ENCODE measurements at places on chromosomes 3 and 15.
A peak's percentile ranks its signal among the peaks of the same experiment; 100 is the strongest.

DNA sequence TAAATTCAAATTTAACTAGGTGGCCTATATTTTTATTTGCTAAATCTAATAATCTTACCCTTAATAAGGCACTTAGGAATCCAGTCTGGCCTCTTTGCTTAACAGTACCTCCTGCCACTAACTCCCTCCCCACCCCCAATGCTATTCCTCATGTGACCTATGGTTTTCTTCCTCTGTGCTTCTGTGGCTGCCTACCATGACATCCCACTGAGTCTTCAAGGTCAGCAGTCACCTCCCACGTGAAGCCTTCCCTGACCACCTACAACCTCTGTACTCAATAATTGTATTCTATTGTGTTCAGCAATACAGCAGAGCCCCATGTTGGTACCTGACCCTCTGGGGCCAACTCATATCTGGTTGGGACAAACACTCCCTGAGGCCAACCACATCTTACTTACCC is 9.7 kb downstream of the PARP16 start:
- DNase-seq = no peak

DNA sequence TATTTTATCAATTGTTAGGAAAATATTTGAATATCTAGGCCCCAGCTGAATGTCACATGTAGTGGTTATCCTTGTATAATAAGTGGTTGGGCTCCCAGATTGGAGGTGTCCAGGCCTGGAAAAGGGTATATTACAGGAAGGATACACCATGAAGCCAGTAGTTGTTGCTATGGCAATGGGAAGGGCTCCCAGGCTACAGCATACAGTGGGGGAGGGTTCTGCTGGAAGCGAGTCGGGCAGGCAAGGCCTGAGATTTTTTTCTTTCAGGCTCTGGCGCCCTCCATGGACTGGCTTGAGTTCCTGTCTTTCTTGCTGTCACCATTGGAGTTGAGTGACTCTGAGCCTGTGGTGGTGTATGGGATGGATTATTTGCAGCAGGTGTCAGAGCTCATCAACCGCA is 8.9 kb downstream of the ECE2 start:
- peak; percentile 80 for DNase-seq

- DNase-seq = peak; percentile 93
Measured at GRCh38 chr3:161171113-161171512, 50.0 kb upstream of the NMD3 start.

- peak; percentile 40 for DNase-seq
Measured at GRCh38 chr3:195106418-195106906, 164.5 kb downstream of the XXYLT1 start.

DNA sequence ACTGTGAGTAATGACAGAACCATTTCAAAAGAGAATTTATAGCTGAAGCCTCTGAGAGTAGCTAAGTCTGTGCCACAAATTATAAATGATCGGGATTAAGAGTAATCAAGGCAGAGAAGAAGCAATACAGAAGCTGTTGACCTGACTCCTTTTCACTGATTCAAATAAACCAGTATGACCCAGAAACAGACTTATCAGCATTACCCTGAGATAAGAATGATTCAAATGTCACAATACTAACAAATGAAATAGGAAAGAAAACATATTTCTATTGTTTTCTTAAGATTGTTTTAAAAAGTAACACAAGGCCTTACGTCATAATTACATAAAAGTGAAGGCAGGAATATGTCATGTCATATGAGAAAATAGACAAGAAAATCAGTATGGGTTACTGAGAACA is 1534.6 kb downstream of the SI start:
- peak; percentile 96 for DNase-seq

DNA sequence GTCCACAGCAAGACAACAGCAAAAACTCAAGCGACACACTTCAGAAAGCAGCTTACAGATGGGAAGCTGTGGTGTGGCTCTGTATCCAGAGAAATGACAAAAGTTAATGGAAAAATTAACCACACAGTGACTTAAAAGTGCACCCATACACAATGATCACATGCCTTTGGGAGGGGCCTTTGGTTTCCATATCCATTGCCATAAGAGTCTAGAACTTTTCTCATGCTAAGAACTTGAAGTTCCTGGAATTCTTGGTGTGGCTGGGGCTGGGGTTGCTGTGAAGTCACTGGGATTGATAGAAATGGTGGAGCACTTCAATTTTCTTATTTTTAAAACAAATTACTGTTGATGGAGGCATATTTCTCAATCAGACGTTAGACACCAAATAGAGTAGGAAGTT is 108.6 kb upstream of the FEZF2 start:
- no peak for DNase-seq

GRCh38 chr3:59818033-59818918 is 768.5 kb upstream of the CFAP20DC start:
- peak; percentile 90 for DNase-seq

GRCh38 chr3:128553560-128553959 is 60.6 kb upstream of the GATA2 start:
- no peak for DNase-seq

- DNase-seq = no peak
Measured at GRCh38 chr3:40035177-40035576, 225.8 kb downstream of the MYRIP start.

- DNase-seq = peak; percentile 55
Measured at GRCh38 chr3:142027735-142028134, 121.6 kb downstream of the TFDP2 start.

- no peak for DNase-seq
Measured at GRCh38 chr15:28903555-28903954, 17.8 kb downstream of the APBA2 start.

GRCh38 chr15:43950531-43950930 is 123.7 kb downstream of the WDR76 start:
- no peak for DNase-seq

GRCh38 chr15:77482570-77482969 is 61.9 kb downstream of the HMG20A start:
- peak; percentile 82 for DNase-seq

DNA sequence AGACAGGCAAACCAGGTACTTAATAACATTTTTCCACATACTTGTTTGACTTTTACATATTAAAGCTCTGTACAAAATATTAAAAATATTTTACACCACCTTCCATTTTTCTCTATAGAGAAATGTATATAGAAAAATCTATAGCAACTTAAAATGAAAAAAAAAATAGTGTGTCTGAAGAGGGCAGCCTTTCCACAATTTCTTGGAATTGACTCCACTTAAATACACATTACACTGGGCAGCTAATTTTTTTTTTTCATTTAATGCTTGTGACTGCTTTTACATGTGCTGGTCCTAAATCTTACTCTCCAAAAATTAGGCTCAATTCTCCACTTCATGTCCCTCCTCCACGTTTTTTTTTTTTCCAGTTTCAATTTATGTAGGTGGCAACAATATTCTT is 427.0 kb upstream of the RBMS3 start:
- peak; percentile 45 for DNase-seq

DNA sequence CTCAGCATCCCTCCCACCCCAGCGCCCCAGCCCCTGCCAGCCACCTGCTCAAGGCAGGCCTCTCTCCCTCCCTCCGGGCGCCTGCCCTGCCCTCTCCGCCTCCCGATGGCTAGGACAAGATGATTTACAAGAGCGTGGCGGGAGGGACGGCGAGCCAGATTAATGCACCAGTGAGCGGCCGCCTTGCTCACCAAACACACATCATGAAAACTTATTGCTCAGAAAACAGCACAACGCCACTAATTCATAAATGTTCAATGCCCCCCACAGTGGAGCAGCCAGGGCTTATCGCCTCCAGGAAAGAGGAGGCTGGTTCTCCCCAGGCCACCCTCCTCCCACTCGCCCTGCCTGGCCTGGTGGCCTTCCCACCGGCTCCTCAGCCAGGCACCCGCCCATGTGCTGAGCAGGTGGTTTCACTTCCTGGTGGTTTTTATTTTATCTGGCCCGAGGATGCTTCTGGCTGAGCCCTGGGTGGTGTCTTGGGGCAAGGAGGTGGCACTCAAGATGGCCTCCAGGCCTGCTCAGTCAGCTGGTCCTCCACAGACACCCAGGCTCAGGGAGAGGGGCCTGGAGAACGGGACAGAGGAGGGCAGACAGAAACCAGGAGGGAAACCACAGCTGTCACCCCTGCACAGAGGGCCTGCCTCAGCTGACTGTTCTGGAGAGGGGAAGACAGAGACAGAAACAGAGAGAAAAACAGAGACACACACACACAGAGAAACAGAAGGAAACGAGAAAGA is 284.9 kb downstream of the UACA start:
- no peak for DNase-seq

All from amniotic epithelial cell (primary cell).